ENCODE measurements at places on chromosomes 12 and 14. TPM values are rescaled to one million over a fixed set of nuclear protein-coding genes. Genes with fewer than 3 reads are reported as not detected.
A peak's percentile ranks its signal among the peaks of the same experiment; 100 is the strongest.

BAG5 gene
- 61.5 TPM for total RNA-seq

SPX gene
- not detected for total RNA-seq

DNA sequence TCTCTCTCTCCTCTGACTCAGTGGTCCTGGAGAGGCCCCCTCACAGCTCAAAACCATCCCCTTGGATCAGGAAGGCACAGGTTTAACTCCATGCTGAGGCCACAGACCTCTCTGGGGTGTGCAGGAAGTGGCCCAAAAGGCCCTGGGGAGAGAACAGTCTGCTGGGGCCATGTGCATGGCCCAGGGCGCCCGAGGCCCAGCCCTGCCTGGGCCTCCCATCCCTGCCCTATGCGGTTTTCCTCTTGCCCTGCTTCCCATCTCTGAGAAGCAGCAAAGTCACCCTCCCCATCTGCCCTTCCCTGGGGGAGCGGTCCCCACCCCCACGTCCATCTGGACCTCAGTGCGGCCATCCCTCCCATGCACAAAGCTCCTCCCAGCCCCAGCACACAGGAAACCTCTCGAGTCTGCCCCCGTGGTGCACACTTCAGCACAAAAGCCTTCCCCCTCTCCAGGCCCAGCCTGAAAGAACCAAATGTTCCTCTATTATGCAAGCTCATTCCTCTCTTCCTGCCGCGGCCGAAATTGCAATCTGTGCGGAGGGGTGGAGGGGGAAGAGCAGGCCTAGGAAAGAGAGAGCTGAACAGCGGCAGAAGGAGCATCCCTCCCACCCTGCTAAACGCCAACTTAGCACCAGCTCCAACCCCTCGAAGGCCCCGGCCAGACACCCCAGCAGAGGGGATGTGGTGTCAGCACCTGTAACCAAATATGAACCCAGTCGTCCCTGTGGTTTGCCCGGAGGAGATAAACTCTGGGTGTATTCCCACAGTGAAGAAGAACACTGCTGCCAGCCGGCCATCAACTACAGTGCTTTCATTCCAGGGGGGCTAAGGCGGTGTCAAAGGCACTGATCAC, 108.5 kb downstream of the SCARB1 start:
- no peak for DNase-seq

DNA sequence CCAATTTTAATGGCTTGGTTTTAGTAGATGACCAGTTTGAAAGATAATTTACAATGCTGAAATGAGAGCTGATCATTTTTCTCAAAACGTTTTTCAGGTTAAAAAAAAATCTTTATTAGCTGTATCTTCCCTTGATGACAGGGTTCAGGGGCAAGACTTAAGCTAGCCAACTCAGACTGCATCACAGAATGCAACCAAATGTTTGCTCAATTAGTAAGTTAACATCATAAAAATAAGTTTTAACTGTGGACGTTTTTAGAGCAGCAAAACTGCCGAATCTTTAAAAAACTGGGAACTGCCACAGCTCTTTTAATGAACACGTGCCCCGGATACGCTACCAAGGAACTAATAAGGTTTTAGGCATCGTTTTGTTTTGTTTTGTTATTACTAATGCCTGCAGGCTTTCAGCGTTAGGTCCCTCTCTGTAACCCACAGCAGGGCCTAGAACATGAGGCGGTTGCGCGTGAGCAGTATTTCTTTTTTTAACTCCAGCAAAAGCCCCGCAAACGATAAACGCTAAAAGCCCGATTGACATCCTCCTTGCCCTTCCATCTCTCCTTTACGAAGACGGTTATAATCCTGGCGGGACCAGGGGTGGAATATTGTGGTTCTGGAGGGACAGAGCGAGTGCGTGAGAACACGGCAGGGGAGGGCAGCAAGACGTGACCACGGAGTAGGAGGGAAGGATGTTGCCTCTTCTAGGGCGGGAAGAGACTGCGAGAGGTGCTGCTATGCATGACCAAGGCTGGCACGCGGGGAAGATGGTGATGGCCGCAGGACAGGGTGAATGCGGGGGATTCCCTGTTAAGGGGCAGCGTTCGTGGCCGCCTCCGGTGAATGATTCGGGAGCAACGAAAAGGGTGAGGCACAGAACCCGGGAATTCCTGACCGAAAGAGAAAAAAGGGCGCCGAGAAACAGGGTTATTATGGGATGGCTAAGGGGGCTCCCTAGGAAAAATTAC, 652 bp downstream of the SUPT16H start:
- DNase-seq: peak; percentile 20

DNA sequence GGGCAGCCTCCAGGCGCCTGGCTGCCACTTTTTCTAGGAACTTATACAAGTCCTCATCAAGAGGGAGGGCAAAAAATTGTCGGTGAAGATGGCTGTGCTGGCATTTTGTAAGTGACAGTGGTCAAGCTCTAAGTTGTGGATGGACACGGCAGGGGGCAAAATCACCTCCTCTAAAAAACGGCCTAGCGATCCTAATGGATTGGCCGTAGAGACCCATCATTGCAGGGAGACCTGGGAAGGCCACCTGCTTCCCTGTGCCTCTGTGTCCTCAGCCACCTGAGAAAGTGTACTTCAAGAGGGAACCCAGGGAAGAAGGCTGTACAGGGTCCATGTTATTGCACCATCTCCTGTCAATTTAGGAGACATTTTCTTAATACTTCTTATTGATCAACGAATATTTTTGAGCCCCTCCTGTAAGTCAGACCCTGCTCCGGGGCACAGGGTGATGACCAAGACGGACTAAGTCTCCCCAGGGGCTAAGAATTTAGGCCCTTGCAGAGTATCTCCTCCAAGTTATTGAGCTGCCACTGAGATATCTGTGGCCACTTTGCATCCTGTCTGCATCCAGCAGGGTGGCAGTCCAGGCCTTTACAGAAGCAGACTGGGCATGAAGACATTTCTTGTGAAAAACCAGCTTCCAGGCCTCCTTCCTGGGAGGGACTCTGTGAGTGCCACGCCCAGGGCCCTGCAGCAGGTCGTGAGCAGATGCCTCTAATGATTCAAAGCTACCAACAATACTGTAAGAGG, 40.5 kb downstream of the PSMA6 start:
- DNase-seq: peak; percentile 76

- no peak for DNase-seq
These were observed 74.9 kb downstream of the CRADD start for GRCh38 chr12:93751864-93752610.

DNA sequence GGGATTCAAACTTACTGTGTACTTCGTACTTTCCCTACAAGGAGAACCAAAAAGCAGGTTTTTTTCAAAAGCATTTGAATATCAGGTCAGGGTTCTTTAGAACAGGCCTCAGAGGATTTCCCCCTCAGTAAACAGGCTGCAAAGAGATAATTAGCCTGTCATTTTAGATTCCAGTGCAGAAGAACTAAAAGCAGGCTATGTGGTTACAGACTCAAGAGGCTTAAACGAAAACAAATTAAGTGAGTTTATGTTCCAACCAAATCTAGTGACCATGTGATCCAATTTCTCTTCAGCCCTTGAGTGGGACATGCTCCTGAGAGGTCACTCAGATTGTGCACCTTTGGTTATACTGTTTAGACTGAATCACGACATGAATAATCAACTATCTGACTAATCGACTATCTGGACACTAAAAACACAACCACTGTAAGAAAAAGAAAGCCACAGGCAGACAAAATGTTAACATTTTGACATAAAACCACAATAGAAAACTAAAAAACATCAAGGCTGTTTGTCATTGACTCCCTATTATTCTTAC, 4.5 kb downstream of the TMED8 start:
- no peak for DNase-seq

DNA sequence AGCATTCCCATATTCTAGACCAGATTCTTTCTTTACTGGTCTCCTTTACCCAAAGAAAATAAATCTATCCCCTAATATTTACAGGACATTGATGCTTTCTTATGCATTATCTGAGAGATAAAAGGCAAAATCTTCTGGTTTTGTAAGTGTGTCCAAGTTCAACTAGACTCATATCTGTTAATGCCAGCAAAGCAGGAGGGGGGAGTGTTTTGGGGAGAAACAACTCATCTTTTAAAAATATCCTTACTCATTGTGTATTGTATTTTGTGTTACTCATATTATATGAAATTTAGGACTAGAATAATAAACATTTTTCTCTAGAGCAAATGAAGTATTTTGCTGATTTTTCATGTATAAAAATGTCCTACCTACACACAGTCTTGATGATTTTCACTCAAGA, 54.8 kb downstream of the SAMD4A start:
- DNase-seq: no peak

DNA sequence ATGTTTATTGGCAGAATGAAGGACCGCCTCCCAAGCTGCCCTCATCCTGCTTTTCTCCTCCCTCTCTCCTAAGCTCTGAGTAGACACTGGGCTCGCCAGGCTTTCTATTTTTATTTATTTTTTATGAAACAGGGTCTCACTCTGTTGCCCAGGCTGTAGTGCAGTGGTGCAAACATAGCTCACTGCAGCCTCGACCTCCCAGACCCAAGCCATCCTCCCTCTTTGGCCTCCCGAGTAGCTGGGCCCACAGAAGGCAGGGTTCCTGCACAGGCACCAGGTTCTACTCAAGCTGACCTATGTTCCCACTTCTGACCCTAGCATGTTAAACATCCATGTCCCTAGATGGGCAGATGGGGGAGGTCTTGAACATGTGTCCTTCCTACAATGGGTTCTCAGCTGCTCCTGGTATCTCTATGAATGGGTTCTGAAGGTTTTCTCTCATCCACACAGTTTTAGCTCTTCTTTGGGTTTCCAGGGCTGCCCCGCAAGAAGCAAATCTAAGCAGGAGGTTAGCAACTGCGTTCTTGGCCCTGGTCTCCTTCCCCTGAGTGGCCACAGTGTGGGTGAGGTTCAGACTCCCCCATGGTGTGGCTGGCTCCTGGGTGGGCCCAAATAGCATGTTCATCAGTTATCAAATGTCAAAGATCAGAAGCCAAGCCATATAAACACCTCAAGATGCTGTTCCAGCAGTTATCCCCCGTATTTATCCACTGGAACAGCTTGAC, 167.3 kb downstream of the ZFP36L1 start:
- no peak for DNase-seq

GRCh38 chr14:36028218-36028617, 148.3 kb downstream of the PTCSC3 start:
- DNase-seq: no peak

- DNase-seq: no peak
These were observed 15.5 kb downstream of the REM2 start for GRCh38 chr14:22898302-22899090.

DNA sequence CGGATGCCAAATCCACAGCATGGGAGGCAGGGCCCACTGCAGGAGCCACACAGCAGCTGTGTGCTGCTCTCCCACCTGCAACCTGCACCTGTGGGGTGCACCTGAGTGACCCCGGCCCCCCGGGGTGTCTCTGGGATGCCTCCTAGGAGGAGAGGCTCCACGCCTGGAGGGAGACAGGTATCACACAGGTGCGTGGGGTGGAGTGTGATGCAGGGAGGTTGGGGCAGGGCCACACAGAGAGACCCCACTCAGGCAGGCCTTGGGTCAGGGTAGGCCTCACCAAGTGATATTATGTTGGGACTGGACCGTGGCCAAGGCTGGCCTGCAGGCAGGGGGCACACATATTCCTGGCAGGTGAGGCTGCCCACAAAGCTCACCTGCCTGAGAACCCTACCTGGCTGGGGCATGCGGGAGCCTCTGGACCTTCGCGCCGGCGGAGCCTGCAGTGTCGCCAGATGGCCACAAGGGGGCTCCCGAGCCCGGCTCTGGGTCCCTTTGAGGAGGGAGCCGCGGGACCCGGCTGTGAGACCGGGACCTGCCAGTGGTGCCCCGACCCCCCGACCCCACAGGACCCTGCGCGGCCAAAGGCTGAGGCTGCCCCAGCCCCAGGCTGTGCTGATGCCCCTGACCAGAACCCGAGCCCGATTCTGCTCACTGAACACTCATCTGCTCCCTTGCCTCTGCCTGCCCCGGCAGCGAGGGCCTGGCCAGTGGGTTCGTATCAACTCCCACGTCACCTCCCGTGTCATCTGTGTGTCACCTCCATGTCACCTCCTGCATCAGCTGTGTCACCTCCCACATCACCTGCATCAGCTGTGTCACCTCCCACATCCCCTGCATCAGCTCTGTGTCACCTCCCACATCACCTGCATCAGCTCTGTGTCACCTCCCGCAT, 11.4 kb downstream of the TMEM121 start:
- peak; percentile 57 for DNase-seq

GRCh38 chr12:121958541-121959240, 40.3 kb downstream of the CFAP251 start:
- DNase-seq: no peak

DNA sequence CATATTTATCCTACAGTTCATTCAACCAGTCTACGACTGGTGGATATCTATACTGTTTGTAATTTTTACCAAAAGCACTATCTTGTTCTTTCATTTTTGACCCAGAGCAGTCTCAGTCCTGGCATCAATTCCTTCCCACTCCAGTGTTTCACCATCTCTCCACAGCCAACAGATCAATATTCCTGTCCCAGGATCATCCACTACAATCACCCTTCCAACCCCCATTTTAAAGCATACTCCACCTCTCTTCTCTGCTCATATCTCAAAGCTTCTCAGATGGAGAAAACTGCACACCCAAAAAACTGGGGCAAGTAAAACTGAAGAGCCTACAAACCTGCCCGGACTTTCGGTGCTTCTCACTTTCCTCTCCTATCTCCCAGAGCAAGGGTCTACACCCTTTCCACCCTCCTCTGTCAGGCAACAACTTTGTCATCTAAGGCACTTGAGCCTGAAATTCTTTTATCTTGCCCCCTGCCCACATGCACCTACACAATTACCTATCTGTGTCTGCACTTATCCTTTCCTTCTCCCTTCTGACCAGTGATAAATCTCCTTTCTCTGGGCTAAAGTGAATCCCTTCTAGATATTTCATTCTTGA, 4.1 kb upstream of the PIP4K2C start:
- no peak for DNase-seq

GRCh38 chr12:97194546-97194945, 268.1 kb upstream of the RMST start:
- DNase-seq: no peak

DNA sequence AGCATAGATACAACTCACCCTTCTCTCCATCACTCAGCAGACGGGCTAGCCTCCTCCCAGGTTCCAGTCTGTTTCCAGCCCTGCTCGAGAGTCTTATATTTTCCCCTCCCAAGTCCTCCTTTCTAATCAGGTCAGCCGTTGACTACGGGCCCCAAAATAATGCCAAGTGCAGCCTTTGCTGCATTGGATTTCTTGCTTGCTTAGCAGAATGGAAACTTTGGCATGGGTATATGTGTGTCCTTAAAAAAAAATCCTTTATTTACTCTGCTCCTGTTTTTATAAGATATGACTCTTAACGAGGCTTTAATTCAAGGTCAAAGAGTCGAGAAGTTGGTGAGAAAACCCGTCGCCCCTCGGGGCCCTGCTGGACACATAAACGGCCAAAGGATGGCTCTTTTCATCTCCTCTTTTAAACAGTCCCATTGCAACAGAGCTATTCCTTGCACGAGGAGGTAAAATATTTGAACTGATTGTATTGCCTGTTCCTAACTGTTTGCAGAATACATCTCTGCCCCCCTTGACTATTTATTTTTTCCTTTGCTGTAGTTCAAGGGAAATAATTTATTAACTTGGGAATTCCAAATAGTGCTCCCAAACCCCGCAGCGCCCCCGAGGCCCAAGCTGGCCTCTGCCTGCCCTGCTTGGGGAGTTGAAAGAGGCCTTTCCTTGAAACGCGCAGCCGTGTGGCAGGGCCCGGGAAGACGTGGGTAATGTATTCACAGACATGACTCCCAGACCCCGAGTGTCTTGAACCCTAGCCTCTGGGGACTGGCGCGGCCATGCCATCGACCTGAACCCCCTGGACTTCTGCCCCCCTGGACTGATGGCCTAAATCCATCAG, 156.5 kb upstream of the MYL2 start:
- no peak for DNase-seq

Data from PC-9 (cell line).